ENCODE measurements at places on chromosomes 1 and 21. TPM values are rescaled to one million over a fixed set of nuclear protein-coding genes. Genes with fewer than 3 reads are reported as not detected.

The BNIPL gene
- 1.2 TPM for total RNA-seq

DNA sequence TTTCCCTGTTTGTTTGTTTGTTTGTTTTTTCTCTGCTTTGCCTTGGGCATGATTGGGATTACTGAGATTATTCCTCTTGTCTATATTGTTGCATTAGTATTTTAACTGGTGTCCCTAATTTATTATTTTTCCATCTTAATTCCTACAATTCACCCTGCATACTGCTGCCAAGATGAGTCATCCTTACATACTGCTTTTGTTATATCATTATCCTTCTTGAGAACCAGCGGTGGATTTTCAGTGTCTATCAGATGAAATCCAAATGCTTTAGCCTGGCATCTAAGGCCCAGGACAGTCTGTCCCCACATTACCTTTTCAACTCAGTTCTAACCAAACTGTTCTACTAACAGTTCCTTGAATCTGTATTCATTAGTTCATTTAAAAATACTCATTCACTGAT lies 101.7 kb downstream of the OLFML2B start:
- DNase-seq, result no peak

DNA sequence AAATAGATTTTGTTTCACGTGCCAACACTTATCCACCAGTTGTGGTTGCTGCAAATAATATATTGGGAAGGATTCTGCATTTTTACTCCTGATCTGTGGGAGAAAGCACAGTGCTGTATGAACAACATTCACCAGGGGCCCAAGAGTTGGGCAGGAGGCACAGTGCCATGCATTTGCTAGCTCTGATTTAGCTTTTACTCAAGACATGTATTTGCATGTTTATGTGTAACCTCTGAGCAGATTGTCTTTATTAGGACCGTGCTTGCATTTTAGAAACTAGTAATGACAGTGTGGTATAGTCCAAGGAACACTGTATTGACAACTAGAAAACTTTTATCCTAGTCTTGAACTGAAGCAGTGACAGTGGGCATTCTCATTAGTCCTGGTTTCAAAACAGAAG lies 133.9 kb upstream of the B3GALT2 start:
- no peak for DNase-seq

GRCh38 chr21:31220575-31220974 lies 123.5 kb downstream of the TIAM1 start:
- DNase-seq, result no peak

The GNAT2 gene
- total RNA-seq, result 0.71 TPM

The NBPF11 gene
- total RNA-seq, result 28.7 TPM

- DNase-seq, result no peak
These were observed 12.9 kb downstream of the MTR start for GRCh38 chr1:236808005-236808404.

- no peak for DNase-seq
These were observed 16.9 kb downstream of the GLIS1 start for GRCh38 chr1:53722025-53722424.

GRCh38 chr21:42640486-42640885 lies 12.9 kb upstream of the PDE9A start:
- DNase-seq, result no peak

The ECE1 gene
- total RNA-seq, result 209 TPM
